Sigmoid colon (tissue), 7 donors: ENCODE measurements at places on chromosomes 1 and 21. TPM values are rescaled to one million over a fixed set of nuclear protein-coding genes. Genes with fewer than 3 reads are reported as not detected.

- no peak overlapping the region for H3K4me3 ChIP-seq
- no peak for DNase-seq
- H3K4me1 ChIP-seq = peaks cover 98% of the 10 kb centered on the region
- H3K27ac ChIP-seq = peak overlapping the region; percentile 93
- no peaks in the 10 kb centered on the region for H3K27me3 ChIP-seq
Observed at GRCh38 chr1:178935610-178936009, 64.7 kb upstream of the ANGPTL1 start.

GRCh38 chr1:235404190-235404589, 37.0 kb downstream of the TBCE start:
- H3K4me1 ChIP-seq = no peaks in the 10 kb centered on the region
- H3K36me3 ChIP-seq = no peaks in the 10 kb centered on the region
- H3K27ac ChIP-seq = no peak overlapping the region
- no peaks in the 10 kb centered on the region for H3K27me3 ChIP-seq
- DNase-seq = no peak
- no peak overlapping the region for H3K4me3 ChIP-seq

GRCh38 chr1:61244114-61244513, 161.8 kb downstream of the NFIA start:
- H3K36me3 ChIP-seq = no peaks in the 10 kb centered on the region
- H3K27ac ChIP-seq = peak overlapping the region; percentile 77
- H3K4me1 ChIP-seq = peaks cover 55% of the 10 kb centered on the region
- no peaks in the 10 kb centered on the region for H3K27me3 ChIP-seq
- DNase-seq = no peak

DNA sequence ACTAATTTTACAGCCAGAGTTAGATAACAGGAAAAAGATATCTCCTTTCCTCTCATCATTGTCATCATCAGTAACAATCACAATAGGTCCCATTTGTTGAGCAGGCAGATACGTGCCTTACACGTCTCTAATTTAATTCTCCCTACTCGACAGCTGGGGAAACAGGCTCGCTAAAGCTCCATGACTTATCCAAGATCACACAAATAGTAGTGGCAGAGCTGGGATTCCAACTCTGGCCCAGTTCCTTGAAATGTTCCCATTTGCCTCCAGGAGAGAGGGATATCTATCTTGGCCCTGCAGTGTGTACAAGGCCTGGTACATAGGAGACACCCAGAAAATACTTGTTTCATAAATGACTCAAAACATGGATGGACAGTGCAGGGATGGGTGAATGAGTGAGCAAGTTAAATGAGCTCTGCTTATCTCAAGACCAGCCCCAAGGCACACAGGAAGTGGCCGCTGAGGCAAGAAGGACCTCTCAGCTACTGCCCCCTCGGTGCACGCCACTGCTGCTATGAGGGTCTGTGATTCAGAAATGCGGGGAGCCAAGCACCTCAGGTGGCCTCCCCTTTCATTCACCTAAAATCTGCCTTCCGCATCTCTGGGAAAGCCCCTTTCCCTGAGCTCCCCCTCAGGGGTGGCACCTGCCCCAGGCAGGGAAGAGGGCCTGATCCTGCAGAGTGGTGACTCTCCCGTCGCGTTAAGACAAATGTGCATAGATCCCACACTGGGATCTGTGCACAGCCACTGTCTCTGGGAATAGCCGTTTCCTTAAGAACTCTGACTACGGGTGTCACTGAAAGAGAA, 3.6 kb downstream of the KCNN3 start:
- H3K4me1 ChIP-seq = no peaks in the 10 kb centered on the region
- peak overlapping the region; percentile 59 for H3K27ac ChIP-seq
- no peaks in the 10 kb centered on the region for H3K36me3 ChIP-seq
- DNase-seq = no peak

DNA sequence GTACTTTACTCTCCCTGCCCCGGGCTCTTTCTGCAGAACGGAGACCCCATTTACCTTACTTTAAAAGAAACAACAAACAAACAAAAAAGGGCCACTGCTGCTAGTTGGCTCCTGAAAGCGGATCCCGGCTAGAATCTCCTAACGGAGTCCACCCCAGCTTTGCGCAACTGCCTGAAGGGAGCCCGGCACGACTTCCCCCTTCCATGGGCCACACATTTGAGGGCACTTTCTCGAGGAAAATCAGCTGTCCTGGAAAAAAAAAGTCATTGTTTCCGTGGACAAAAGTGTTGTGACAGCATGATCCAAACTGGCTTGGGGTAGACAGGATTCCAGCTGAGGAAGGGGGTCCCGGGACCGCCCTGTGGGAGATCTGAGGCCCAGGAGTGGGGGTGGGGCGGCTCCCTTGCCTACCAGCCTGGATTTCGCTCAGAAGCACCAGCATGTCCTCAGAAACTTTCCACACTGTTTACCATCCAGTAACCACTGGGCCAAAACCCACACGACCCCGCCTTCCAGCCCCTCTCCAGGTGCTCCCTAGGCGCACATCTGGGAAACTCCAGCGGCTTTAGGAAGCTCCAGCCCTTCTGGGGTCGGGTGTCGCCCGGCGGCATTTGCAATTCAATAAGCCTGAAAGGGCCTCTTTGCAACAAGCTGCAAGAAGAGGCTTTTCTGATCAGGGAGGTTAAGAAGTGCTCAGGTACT, 4.8 kb downstream of the RIPK4 start:
- H3K27ac ChIP-seq = peak overlapping the region; percentile 59
- H3K4me1 ChIP-seq = no peaks in the 10 kb centered on the region
- H3K36me3 ChIP-seq = no peaks in the 10 kb centered on the region
- no peak for DNase-seq

GRCh38 chr21:30081506-30081905, 85.1 kb downstream of the CLDN17 start:
- no peaks in the 10 kb centered on the region for H3K4me1 ChIP-seq
- no peak overlapping the region for H3K4me3 ChIP-seq
- H3K27me3 ChIP-seq = no peaks in the 10 kb centered on the region
- no peak for DNase-seq
- H3K27ac ChIP-seq = no peak overlapping the region
- H3K36me3 ChIP-seq = no peaks in the 10 kb centered on the region

DNA sequence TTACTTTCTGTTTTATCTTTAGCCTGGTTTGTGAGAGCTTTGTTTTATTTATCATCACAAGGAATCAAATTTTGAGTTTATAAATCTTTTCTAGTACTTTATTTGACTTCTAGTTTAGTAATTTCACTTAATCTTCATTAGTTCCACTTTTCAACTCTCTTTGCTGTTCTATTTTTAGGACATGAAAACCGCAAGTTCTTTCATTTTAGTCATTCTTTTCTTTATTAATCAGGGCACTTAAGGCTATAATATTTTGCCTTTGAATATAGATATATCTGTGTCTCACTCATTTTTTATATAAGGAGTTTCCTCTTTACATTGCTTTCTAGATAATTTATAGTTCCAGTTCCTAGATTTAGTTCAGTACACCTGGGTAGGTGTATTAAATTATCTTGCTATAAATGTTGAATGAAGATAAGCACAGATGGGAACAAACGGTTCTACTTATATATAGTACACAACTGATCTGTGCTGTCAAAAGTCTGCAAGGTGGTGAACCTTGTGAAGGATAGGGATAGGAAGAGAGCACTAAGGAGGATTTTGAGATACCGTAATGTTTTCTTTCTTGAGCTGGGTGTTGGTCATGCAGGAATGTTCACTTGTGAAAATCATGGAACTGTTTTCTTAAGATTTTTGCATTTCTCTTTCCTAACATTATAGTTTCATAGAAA, 402.3 kb downstream of the RYR2 start:
- H3K4me3 ChIP-seq = no peak overlapping the region
- H3K36me3 ChIP-seq = no peaks in the 10 kb centered on the region
- H3K27me3 ChIP-seq = no peaks in the 10 kb centered on the region

DNA sequence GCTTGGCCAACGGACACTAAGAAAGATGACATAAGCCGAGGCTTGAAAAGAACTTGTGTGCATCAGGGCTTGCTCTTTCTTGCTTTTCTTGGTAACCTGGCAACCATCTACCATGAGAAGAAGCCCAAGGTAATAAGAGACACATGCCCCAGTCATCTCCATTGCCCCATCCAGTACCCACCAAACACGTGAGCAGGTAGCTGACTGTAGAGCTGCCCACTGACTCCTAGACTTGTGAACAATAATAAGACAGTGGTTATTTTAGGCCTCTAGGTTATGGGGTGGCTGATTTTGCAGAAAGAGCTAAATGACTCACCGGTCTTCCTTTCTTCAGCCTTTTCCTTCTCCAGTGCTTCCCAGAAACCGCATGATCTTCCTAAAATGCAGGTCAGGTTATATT, 105.0 kb upstream of the JUN start:
- H3K27ac ChIP-seq = no peak overlapping the region
- H3K27me3 ChIP-seq = no peaks in the 10 kb centered on the region
- peaks cover 6% of the 10 kb centered on the region for H3K4me1 ChIP-seq
- DNase-seq = no peak
- no peak overlapping the region for H3K4me3 ChIP-seq

DNA sequence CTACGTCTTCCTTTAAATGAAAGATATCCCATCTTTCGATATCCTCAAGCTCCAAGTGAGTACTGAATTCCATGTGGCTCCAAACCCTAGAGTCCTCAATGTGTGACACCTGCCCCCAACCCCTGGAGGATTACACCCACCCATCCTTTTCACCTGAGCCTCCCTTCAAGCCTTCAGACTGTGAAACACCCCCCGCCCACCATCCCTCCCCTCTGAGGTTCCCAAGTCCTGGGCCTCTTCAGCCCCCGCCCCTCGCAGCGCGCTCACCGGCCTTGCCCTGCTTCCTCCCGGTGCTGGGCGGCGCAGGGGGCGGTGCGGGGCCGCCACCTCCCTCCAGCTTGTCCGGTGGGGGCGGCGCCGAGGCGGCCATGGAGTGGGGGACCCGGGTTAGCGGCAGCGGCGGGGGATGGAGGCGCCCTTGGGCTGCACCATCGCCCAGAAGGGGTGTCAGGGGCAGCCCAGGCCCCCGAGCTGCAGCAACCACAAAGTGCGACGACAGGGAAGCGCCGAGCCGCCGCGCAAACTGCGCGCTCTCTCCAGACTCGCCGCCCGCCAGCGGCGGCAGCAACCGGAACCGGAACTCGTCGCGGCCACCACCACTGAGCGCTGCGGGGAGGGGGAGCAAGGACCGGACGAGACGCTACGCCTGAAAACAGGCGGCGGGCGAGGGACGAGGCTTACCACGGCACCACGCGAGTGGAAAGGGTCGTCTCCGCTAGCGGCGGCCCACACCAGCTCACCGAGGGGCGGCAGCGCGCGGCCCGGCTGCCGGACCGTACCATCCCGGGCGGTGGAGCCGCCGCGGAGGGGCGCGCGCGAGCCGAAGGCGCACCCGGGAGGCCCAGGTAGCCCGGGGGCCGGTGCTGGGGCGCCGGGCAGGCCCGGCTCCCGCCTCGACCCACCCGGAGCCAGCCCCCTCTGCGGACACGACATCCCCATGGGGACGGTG, at the start of gene PYGO2:
Gene PYGO2 (minus strand): TSS at position 576 of the 949 bp plus-strand sequence. CDS start 206 bp downstream, at position 370.
- peaks cover 54% of the 10 kb centered on the region for H3K36me3 ChIP-seq
- no peaks in the 10 kb centered on the region for H3K27me3 ChIP-seq
- peaks cover 39% of the 10 kb centered on the region for H3K4me1 ChIP-seq
- peak within 1 kb of the TSS; percentile 99 for H3K27ac ChIP-seq
- DNase-seq = peak; percentile 88

Gene FAM177B
- 0.54 TPM for total RNA-seq

DNA sequence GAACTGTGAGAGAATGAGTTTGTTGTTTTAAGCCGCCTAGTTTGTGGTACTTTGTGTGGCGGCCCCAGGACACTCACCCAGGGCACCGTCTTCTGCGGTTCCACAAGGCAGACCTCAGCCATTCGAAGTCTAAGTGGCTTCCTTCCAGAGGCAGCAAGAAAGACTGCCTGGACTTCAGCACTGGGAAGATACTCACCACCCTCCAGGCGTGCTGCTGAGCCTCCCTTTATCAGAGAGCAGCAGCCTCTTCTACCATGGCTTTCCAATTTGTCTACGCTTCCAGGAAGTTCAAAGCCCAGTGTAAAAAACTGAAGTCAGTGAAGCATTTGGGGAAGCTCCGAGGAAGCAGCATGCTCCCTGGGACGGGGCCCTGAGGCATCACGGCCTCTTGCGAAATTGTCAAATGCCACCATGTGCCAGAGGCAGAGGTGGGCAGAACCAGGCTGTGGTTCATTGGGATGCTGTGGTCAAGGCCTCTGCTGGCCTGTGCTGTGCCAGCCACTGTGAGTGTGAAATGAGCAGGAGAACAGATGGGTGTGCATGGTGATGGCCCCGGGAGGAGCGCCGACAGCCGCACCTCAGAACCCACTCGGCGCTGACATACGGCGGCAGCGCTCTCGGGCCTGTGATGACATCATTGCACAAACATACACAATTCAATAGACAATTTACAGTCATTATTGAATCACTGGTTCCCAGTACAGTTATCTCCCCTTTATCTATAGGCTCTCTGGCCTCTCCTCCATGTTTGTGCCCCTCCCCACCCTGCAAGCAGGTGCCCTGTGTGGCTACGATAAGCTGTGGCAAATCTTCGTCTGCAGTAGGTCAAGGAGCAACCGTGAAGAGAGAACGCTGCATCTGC, 110.4 kb downstream of the PDE9A start:
- H3K27me3 ChIP-seq = no peaks in the 10 kb centered on the region
- DNase-seq = no peak
- H3K27ac ChIP-seq = no peak overlapping the region
- no peaks in the 10 kb centered on the region for H3K4me1 ChIP-seq

- no peak overlapping the region for H3K4me3 ChIP-seq
- no peaks in the 10 kb centered on the region for H3K4me1 ChIP-seq
- H3K27me3 ChIP-seq = no peaks in the 10 kb centered on the region
- H3K36me3 ChIP-seq = peaks cover 62% of the 10 kb centered on the region
- H3K27ac ChIP-seq = no peak overlapping the region
Observed at GRCh38 chr21:42286416-42286815, 28.8 kb downstream of the TFF3 start.

DNA sequence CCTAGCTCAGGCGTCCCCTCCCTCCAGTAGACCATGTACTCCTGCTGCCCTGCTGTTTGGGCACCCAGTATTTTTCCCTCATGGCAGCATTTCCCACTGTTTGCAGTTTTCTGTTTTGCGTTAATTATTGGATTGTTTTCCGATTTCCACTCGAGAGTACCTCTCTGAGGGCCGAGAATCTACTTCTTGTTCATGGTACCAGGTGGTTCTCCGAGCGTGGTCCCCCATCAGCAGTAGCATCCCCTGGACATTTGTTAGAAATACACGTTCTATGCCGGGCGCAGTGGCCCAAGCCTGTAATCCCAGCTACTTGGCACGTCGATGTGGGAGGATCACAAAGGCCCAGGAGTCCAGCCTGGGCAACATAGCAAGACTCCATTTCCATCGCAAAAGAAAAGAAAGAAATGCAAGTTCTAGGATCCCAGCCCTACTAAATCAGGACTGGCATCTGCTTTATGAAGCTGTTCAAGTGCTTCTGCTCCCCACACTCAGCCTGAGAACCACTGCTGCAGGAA, 690 bp downstream of the RRP1 start:
- H3K4me1 ChIP-seq = peaks cover 21% of the 10 kb centered on the region
- H3K36me3 ChIP-seq = peaks cover 37% of the 10 kb centered on the region
- peak overlapping the region; percentile 68 for H3K4me3 ChIP-seq
- H3K27me3 ChIP-seq = no peaks in the 10 kb centered on the region
- H3K27ac ChIP-seq = peak overlapping the region; percentile 87
